NCI-H2171 treated with DMSO at 0.1 percent for 48 hours (cell line): ENCODE measurements at places on chromosomes 12 and 14.

- no peak for DNase-seq
Observed at GRCh38 chr12:6200256-6201212, at the start of gene CD9. Gene CD9 (plus strand): TSS chr12:6200400. CDS start chr12:6200500, 100 bp downstream.

GRCh38 chr12:25187781-25188180 lies 7.2 kb downstream of the DNAI7 start:
- no peak for DNase-seq

DNA sequence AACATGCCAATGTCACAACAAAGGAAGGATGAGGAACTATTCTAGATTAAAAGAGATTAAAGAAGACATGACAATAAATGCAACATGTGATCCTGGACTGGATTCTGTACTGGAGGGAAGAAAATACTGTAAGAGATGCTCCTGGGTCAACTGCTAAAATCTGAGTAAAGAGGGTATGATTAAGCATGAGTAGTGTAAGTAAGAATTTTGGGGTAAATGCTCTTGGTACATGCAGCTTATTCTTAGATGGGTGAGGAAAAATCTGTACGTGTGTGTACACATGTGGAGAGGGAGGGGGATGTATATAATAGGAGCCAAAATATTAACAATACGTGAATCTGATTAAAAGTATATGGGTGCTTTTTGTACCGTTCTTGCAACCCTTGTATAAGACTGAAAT lies 66.0 kb downstream of the CDC42BPB start:
- no peak for DNase-seq

- DNase-seq = no peak
Observed at GRCh38 chr12:116018282-116018681, 259.2 kb downstream of the MED13L start.

GRCh38 chr12:131011165-131012079 lies 57.7 kb downstream of the ADGRD1 start:
- no peak for DNase-seq

- DNase-seq = no peak
Observed at GRCh38 chr12:57851552-57851951, 5.0 kb upstream of the CTDSP2 start.

GRCh38 chr14:86333493-86333892 lies 803.5 kb downstream of the FLRT2 start:
- DNase-seq = no peak

GRCh38 chr12:55416961-55417360 lies 9.1 kb upstream of the OR6C76 start:
- no peak for DNase-seq

DNA sequence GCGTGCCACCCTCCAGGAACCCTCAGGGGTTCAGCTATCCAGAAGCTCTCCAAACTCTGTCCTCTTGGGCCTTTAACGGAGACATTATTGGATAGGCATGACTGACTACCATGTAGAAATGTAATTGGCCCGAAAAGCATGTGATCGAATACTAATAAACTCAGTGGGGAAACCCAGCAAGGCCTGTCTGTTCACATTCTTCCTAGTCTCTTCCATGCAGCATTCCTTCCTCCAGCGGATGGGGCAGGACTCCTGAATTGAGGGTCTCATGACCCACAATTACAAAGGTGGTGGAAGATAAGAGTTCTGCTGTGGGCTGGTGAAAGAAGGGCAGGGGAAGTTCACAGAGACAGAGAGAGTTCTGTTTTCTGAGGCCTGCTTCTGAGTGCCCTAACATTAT lies 6.5 kb upstream of the PRDM4 start:
- DNase-seq = no peak

DNA sequence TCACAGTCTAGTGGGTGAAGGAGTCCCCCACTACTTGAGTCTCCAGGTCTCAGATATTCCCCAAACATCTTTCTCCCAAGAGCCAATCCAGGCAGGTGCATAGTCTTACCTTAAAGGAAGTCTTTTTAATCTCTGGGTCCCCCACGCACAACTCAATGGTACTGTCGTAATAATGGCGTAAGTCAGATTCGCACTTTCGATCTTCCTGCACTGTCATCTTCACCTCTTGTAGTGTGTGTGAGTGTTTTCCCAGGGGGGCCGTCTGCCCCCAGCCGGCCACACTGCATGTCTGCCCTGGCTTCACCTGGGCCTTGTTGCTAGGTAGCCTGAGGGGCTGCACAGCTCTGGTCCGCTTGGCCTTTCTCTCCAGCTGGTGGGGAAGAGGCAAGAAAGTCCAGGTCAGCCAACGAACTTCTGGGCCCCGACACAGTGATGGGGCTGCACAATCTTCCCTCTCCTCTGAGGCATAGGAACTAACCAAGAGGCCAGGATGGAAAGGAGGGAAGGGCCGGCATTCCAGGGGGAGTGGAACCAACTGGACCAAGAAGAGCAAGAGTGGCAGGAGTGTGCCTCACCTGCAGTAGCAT lies 2.1 kb downstream of the GZMB start:
- no peak for DNase-seq

DNA sequence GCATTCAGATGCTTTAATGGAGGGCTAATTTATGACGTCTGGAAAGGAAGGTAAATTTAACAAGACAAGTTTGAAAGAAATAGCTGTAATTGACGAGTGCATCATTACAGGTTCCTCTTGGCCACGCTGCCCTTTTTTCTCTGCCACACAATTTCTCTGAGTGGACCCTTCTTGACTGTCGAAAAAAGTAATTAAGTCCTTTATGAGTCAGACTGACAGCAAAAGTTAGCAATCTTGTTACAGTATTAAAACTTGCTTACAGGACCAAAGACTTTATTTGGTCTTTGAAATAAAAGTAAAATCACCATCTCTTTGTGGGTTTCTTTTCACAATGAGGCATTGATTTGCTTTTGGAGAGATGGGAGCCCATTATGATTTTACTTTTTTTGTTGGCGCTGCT lies 42.6 kb downstream of the SAMD4A start:
- no peak for DNase-seq
